ENCODE measurements at places on chromosomes 7 and 10.

DNA sequence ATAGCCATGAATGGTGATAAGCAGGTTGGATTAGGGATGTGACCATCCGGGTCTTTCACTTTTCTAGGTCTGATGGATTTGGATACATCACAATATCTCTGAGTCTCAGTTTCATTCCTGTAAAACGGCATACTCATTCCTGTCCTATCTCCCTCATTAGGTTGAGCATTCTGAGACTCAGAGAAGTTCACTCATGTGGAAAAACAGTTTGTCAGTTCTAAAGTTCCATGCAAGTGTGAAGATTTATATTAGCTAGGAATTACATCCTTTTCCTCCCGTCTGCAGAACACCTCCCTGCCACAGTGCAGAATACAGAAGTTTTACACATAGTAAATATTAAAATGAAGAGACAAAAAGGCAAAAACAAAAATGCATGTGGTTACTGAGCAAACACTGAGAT, 94.2 kb upstream of the SLC25A13 start:
- DNase-seq = no peak

DNA sequence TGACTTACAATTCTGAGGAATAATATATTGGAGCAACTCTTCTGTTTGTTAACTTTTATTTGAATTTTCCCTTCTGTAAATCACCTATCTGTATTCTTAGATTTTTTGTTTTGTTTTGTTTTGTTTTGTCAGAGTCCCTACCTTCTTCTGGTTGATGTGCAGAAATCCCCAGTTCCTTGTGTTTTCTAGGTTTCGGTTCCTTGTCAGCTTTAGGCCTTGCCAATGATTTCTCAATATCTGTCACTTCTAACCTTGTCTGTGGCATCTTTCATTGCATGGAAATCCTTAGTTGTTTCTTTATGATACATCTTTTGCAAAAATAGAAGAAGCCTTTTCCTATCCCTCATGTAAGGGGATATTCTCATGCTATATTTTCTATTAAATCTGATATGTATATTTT, 21.7 kb upstream of the ST8SIA6 start:
- DNase-seq = no peak

DNA sequence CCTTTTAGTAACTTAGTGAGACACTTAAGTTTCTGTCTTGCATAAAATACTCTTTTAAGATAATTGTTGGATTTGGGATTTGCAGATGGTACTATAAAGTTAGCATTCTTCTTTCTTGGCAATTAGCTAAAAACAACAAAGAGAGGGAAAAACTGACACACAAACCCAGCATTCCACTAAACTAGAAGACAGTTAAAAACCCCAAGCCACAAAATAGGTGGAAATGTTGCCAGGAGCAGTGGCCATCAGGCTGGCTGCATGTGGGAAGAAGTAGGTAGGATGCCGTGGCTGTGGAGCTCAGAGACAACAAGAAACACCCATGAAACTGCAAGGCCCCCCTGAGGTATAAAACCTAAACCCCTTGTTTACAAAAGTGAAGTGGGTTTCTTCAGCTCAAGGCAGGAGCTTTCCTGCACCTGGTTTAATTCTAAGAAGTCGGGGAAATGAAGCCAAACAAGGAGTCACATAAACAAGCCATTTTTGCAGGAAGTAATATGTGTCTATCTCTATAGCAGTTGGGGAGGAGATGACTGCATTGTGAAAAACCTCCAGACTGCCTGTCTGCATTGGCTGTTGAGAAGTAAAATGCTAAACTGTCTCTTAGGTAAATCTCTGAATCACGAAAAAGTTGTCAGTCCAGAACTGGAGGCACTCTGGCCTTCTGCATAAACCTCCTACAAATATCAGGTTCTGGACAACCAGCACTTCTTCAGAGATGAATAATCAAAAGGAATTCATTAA, 9.5 kb downstream of the RAB18 start:
- peak; percentile 30 for DNase-seq

DNA sequence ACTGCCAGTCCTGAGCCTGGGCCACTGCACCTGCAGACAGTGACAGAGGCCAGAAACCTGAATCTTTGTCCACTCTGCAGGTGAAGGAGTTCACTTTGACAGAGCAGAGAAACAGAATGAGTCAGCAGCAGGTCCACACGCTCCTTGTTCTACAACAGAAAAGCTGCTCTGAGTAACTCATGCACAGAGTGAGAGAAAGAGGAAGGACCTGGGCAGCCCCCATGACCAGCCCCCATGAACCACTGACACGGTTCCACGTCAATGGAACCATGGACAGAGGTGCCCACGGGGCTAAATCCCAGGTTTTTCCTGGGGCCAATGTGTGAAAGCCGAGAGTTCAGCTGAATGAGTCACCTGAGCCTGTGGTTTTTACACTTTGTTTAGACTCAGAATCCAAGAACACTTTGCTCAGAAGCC, 40.8 kb upstream of the CTBP2 start:
- no peak for DNase-seq

DNA sequence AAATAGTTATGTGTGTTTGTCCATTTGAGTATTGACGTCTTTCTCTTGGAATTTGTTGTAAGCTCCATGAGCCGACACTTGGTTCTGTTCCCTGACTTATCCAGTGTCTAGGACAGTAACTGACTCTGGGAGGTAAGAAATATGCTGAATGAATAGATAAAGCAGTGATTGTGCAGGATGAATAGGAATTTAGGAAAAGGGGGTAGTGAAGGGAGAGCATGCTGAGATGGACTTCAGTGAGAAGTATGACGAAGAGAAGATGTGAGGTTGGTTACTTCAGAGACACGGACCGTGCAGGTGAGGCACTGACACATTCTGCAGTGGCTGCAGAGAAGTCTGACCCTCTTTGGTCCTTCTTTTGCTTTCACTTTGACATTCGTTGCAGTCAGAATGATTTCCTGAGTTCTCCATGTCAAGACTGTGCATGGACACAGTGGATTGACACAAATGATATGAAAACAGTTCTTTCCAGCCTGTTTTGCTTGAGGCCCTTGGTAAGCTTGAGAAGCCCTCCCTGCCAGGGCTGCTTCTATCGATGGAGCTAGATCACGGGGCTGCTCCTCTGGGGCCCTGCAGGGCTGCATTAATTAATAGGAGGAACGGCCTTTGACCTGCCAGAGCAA, 261.5 kb upstream of the SORCS1 start:
- no peak for DNase-seq

DNA sequence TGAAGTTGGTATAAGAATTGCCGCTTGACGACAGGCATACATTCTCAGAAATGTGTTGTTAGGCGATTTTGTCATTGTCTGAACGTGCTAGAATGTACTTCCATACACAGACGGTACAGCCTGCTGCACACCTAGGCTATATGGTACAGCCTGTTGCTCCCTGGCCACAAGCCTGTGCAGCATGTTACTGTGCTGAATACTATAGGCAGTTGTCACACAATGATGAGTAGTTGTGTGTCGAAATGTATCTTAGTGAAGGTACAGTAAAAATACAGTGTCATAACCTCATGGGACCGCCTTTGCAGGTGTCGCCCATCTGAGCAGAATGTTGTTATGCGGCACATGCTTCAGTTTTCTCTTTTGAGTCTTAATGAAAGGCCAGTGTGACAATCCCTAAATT, 66.5 kb downstream of the SHH start:
- no peak for DNase-seq

- DNase-seq = no peak
Measured at GRCh38 chr7:96621932-96622331, 87.7 kb downstream of the SEM1 start.

DNA sequence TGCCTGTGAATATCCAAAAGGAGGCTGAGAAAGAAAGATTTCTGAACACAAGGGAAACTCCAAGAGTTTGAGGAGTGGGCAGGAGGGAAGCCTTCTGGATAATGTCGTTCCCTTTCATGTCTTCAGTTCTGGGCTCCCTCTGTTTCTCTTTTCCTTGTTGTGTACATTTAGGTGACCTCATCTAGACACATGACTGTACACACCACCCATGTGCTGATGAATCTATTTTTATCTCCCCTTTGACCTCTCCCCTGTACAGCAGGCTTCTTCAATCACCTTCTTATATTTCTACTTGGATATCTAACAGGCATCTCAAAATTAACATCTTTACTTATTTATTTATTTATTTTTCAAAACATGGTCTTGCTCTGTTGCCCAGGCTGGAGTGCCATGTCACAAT, 363.1 kb downstream of the GATA3 start:
- DNase-seq = no peak

GRCh38 chr7:43164757-43165156, 52.3 kb downstream of the HECW1 start:
- peak; percentile 95 for DNase-seq

DNA sequence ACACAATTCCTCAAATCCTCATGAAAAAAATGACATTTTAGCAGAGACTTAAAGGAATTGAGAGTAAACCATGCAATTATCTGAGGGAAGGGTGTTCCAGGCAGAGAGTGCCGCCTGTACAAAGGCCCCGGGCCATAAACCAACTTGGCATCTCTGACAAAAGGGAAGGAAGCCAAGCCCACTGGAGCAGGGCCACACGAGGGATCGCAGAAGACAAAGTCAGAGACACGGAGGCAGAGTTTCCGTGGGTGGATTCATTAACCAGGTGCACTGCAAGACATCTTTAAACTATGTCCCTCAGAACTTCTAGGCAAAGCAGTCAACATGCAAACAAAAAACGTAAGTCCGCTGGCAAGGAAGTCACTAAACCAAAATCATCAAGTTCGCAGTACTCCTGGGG, 92.0 kb downstream of the SFMBT2 start:
- no peak for DNase-seq

DNA sequence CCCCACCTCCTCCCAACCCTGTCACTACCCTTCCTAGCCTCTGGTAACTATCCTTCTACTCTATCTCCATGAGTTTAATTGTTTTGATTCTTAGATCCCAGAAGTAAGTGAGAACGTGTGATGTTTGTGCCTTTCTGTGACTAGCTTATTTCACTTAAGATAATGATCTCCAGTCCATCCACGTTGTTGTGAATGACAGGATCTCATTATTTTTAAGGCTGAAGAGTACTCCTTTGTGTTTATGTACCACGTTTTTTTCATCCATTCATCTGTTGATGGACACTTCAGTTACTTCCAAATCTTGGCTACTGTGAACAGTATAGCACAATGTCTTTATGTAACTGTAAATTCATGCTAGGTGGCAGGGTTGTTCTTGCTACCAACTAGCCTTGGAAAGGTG, 461.6 kb downstream of the PLXDC2 start:
- DNase-seq = no peak

GRCh38 chr7:10237306-10237705, 736.4 kb upstream of the PHF14 start:
- DNase-seq = no peak

- DNase-seq = no peak
Measured at GRCh38 chr10:47214520-47214919, 85.5 kb upstream of the GDF10 start.

DNA sequence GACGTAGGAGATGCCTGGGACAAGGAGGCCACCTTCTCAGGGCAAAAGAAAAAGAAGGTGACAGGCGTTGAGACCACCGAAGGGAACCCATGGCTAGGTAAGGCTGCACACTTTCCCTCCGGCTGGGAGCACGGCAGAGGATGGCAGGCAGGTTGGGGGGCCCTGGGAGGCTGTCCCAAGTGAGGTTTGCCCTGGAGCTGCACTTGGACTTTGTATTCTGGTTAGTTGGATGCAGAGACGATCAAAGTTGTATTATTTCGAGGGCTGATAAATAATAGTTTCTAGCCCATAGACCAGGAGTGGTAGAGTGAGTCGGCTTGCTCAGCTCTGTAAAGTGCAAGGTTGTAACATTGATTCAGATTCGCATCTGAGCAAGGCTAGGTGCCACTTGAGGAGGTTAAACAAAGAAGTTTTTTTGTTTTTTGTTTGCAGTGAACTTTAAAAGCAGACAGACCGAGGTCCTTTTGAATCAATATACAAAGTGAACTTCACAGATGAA, 608 bp downstream of the ENTPD7 start:
- DNase-seq = no peak

DNA sequence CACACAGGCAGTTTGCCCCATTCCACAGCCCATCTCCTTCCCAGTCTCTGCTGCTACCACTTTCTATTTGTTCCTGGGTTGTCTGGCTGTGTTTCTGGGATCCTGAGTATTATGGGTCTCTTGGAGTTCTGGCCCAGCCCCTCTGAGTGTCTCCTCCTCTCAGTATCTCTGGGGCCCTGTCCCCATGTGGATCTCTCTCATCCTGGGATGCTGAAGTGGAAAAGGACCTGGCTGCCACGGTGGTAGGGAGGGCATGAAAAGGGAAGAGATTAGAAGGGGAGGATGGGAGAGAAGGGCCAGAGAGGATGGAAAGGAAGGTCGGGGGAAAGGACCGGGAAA, 54.5 kb upstream of the LBX1 start:
- DNase-seq = no peak

- DNase-seq = no peak
Measured at GRCh38 chr7:19105546-19105945, 11.9 kb downstream of the TWIST1 start.

DNA sequence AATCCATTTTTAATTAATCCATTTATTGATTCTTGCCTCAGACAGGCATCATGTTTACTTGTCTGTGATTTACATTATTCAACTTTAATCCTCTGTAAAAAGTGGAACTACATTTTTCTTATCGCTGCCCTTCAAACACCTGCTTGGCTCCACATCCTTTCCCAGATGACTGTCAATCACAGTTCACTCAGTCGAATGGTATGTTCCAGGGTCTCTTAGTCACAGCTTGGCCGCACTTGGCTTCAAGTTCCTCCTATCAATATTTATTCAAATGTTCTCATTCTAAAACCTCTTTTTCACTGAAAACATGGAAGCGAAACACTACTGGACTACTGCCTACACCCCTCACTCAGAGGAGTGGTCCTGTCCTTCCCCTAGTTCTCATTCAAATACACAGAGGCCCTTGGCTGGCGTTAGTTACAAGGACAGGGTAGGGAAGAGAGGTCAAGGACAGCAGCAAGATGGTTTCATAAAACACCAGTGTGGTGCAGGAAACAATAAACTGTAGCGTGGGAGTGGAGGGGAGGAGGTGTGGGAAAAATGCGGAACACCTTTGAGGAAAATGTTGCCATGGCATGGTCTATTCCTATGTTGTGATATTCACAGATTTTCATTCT, 143.2 kb downstream of the USP6NL start:
- DNase-seq = peak; percentile 24

GRCh38 chr7:41809116-41809515, 106.2 kb upstream of the INHBA start:
- DNase-seq = no peak

DNA sequence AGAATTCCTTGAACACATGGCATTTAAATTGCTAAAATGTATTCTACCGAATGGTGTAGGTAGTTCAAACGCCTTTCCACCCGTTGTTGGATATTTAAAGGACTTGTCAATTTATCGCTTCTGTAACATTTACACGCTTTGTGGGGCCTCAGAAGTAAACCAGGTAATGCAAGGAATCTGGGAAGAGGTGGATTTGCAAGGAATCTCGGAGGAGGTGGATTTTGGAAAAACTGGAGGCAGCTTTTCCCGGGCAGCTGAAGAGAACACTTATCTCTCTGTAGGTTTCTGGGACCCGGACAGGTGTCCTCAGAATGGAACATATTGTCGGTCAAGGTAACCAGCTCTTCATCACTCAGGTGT, 592 bp upstream of the MAPK8 start:
- no peak for DNase-seq

GRCh38 chr7:38222481-38223096, 44.5 kb downstream of the STARD3NL start:
- DNase-seq = peak; percentile 10

- DNase-seq = no peak
Measured at GRCh38 chr10:43735907-43736306, 87.2 kb upstream of the ZNF32 start.

All from skeletal muscle cell (primary cell).